Stomach (tissue), 19 donors: ENCODE measurements at places on chromosomes 4 and X. TPM values are rescaled to one million over a fixed set of nuclear protein-coding genes. Genes with fewer than 3 reads are reported as not detected.

MAGEB1 gene
- total RNA-seq: not detected

ETDA gene
- total RNA-seq: not detected

AMOT gene
- total RNA-seq: 9.7 TPM

DNA sequence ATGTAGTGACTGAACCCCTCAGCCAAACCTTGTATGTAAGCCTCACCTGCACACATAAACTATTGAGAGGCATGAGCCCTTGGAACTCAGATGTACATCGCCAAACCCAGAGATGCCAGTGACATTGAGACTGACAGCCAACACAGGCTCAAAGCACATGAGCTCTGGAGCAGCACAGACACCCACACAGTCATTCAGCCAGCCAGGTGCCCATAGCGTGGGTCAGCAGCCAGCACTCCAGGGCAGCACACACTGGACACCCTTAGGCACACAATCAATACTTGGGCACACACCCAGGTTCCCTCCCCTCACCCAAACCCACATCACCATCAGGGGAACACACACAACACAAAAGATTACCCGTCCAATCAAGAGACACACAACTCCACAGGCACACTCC, 4.3 kb upstream of the TIMP1 start:
- no peaks in the 10 kb centered on the region for H3K36me3 ChIP-seq
- H3K27me3 ChIP-seq: no peaks in the 10 kb centered on the region
- DNase-seq: no peak
- no peak overlapping the region for H3K27ac ChIP-seq
- no peak overlapping the region for H3K4me3 ChIP-seq

DNA sequence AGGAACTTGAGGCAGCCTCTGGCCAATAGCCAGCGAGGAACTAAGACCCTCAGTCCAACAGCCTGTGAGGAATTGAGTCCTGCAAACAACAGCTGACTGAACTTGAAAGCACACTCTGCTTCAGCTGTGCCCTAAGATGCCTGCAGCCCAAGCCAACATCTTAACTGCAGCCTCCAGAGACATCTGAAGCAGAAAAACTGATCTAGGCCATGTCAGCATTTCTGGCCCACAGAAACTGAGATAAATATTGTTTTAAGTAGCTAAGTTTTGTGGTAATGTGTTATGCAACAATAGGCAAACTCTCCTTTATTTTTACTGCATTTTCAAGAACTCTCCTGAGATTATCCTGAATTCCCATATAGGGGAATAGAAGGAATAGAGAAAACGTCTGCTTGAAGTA, 24.4 kb upstream of the PIGA start:
- H3K27ac ChIP-seq: no peak overlapping the region
- H3K4me1 ChIP-seq: no peaks in the 10 kb centered on the region
- H3K36me3 ChIP-seq: no peaks in the 10 kb centered on the region
- DNase-seq: no peak
- no peak overlapping the region for H3K4me3 ChIP-seq
- no peaks in the 10 kb centered on the region for H3K27me3 ChIP-seq

- peaks cover under 1% of the 10 kb centered on the region for H3K4me1 ChIP-seq
- H3K36me3 ChIP-seq: no peaks in the 10 kb centered on the region
- no peak overlapping the region for H3K27ac ChIP-seq
- no peaks in the 10 kb centered on the region for H3K27me3 ChIP-seq
Measured at GRCh38 chrX:150355913-150356312, 7.2 kb upstream of the MAMLD1 start.

- H3K4me3 ChIP-seq: no peak overlapping the region
- DNase-seq: no peak
- H3K27ac ChIP-seq: no peak overlapping the region
Measured at GRCh38 chr4:103887191-103887590, 167.4 kb upstream of the TACR3 start.

- H3K4me3 ChIP-seq: no peak overlapping the region
- H3K27ac ChIP-seq: no peak overlapping the region
- DNase-seq: peak; percentile 28
- no peaks in the 10 kb centered on the region for H3K27me3 ChIP-seq
Measured at GRCh38 chr4:118373614-118374255, 20.9 kb upstream of the PRSS12 start.

DNA sequence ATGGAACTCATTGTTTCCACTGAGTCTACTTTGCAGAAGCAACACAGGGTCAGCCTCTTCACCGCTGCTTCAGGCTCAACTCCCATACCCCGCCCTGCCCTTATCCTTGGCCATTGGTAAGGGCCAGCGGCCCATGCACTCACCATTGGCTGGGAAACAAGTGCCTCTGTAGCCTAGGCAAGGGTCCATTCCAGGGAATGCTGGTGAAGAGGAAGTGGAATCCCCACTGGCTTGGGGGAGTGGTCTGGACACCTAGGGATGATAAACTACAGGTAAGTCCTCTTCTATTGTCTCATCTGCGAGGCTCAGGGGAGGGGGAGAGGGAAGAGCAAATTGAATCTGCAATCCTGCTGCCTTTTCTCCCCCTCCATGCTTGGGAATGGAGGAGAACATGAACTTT, 153.1 kb downstream of the SH3BGRL start:
- H3K27me3 ChIP-seq: no peaks in the 10 kb centered on the region
- no peak for DNase-seq
- no peaks in the 10 kb centered on the region for H3K36me3 ChIP-seq
- H3K27ac ChIP-seq: no peak overlapping the region
- H3K4me1 ChIP-seq: no peaks in the 10 kb centered on the region

- DNase-seq: no peak
- H3K4me3 ChIP-seq: no peak overlapping the region
- H3K36me3 ChIP-seq: no peaks in the 10 kb centered on the region
- no peak overlapping the region for H3K27ac ChIP-seq
Measured at GRCh38 chr4:15104825-15105224, 102.5 kb downstream of the CPEB2 start.

GRCh38 chr4:10135260-10135659, 18.7 kb upstream of the WDR1 start:
- H3K27ac ChIP-seq: no peak overlapping the region
- H3K36me3 ChIP-seq: no peaks in the 10 kb centered on the region
- H3K4me1 ChIP-seq: no peaks in the 10 kb centered on the region
- H3K27me3 ChIP-seq: no peaks in the 10 kb centered on the region
- no peak for DNase-seq

DNA sequence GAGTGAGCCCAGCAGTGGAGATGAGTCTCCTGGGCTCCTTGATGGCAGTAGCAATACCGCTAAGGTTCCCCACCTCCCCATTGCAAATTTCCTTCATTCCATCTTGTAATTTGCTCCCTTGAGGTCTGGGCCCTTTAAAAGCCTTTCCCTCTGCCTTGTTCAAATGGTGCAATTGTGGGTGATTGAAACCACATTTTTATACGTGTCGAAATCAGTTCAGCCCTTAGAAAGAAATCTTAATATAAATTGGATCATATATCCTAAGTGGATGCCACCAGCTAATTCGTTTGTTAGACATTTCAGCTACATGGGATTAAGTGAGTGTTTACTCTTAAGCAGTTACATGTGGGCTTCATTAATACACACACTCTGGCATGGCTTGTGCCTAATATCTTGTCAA, 68.6 kb downstream of the NHS start:
- no peak overlapping the region for H3K4me3 ChIP-seq
- no peaks in the 10 kb centered on the region for H3K36me3 ChIP-seq
- H3K4me1 ChIP-seq: peaks cover 27% of the 10 kb centered on the region
- no peak for DNase-seq

- H3K27me3 ChIP-seq: no peaks in the 10 kb centered on the region
- peak; percentile 85 for DNase-seq
- peak overlapping the region; percentile 81 for H3K27ac ChIP-seq
- H3K4me3 ChIP-seq: peak overlapping the region; percentile 9
- no peaks in the 10 kb centered on the region for H3K36me3 ChIP-seq
- peaks cover 34% of the 10 kb centered on the region for H3K4me1 ChIP-seq
Measured at GRCh38 chr4:40550948-40551462, 78.7 kb downstream of the RBM47 start.
